Tibial nerve (tissue), 4 donors: ENCODE measurements at places on chromosomes 12 and 14. TPM values are rescaled to one million over a fixed set of nuclear protein-coding genes. Genes with fewer than 3 reads are reported as not detected.

FLVCR2 gene
- total RNA-seq, result 69.9 TPM

BMP4 gene
- total RNA-seq, result 5.1 TPM

MANSC1 gene
- 8.4 TPM for total RNA-seq

- no peaks in the 10 kb centered on the region for H3K36me3 ChIP-seq
- peaks cover 7% of the 10 kb centered on the region for H3K4me1 ChIP-seq
- H3K27ac ChIP-seq, result no peak overlapping the region
- DNase-seq, result no peak
These were observed 30.7 kb downstream of the FOXN3 start for GRCh38 chr14:89386212-89386886.

GRCh38 chr12:32134101-32134888, 27.6 kb downstream of the BICD1 start:
- H3K27ac ChIP-seq, result no peak overlapping the region
- peaks cover 12% of the 10 kb centered on the region for H3K4me1 ChIP-seq
- no peak overlapping the region for H3K4me3 ChIP-seq
- no peaks in the 10 kb centered on the region for H3K36me3 ChIP-seq

DNA sequence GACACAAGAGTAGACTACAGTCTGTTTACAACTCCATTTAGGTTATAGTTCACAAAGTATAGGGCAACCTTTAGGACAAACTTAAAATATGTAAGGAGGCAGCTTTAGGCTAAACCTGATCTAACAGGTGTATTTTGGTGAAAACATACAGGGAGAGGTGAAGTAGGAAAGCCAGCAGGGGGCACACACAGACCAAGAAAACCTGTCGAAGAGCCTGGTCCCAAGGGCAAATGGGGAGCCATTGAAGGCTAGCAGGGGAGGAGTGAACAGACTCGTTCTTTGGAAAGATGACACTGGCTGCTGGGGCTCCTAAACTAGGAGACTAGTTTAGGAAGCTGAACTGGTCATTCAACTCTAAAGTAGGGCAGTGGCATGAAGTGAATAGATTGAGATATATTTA, 138.8 kb upstream of the WSCD2 start:
- DNase-seq, result peak; percentile 12
- H3K4me3 ChIP-seq, result no peak overlapping the region
- no peak overlapping the region for H3K27ac ChIP-seq
- no peaks in the 10 kb centered on the region for H3K36me3 ChIP-seq
- no peaks in the 10 kb centered on the region for H3K4me1 ChIP-seq

DNA sequence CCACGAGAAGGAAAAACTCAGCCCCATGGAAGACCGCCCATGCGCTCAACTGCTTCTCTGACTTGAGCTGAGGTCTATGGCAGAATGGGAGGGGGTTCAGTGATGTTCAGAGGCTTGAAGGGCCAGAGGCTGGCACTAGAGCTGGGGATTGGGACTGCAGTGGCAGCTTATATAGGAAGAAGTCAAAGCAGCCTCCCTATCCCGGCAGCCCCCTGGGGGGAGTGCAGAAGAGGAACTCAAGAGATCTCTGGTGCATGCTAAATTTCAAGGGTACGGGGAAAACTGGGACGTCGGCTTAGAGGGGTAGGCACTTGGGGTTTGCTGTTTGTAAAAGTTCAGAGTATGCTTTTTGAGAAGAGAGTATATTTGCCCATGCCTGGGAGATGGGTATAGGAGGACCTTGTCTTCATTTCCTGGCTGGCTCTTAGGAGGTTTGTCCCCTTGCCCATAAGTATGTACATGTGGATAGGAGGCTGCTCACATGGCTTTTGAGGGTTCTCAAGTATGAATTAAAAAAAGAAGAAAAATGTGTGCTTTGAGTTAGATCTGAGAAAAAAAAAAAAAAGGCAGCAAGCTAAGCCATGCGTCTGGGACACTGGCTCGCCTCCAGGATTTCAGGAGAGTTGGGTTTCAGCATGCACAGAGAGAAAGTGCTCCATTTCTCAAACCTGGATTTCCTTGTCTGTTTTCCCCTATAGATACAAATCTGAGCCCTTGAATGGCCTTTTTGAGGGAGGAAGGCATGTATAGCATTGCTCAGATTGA, 3.2 kb upstream of the MEG3 start:
- no peaks in the 10 kb centered on the region for H3K4me1 ChIP-seq
- H3K27me3 ChIP-seq, result peaks cover 18% of the 10 kb centered on the region
- no peak overlapping the region for H3K27ac ChIP-seq
- no peak overlapping the region for H3K4me3 ChIP-seq
- H3K36me3 ChIP-seq, result no peaks in the 10 kb centered on the region

DNA sequence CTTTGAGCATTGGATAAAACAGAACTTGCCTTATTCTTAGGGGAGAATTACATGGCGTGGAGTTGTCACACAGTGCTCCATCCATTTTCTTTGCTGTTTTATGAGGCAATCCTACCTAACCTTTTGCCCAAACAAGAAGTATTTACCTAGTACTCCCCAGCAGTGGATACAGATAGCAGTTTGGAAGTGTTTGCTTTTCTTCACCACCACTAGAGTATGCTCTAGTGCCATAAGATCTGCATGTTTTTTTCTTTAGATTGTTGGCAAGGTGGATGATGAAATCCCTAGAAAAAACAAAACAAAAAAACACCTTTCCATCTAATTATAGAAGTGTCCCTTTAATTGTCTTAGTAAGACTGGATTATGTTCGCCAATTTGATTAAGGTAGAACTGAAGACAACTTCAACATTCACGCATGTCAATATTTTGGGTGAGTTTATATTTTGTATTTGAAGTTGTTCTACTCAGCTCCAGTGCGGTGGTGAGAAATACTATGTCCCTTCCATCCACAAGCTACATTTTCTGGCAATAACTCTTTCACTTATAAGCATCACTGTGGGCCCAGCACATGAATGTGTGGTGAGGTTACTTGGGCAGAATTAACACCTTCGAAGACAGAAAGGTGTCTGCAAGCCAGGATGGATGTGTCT, 23.6 kb upstream of the TMEM260 start:
- H3K27ac ChIP-seq, result no peak overlapping the region
- no peak for DNase-seq
- no peaks in the 10 kb centered on the region for H3K4me1 ChIP-seq
- no peaks in the 10 kb centered on the region for H3K27me3 ChIP-seq
- H3K4me3 ChIP-seq, result no peak overlapping the region

GRCh38 chr12:42364692-42365091, 38.7 kb downstream of the PPHLN1 start:
- no peak for DNase-seq
- H3K36me3 ChIP-seq, result no peaks in the 10 kb centered on the region
- H3K4me3 ChIP-seq, result no peak overlapping the region

GRCh38 chr12:24111616-24112015, 162.1 kb upstream of the SOX5 start:
- H3K4me1 ChIP-seq, result no peaks in the 10 kb centered on the region
- H3K36me3 ChIP-seq, result no peaks in the 10 kb centered on the region
- no peak overlapping the region for H3K4me3 ChIP-seq
- no peaks in the 10 kb centered on the region for H3K27me3 ChIP-seq
- DNase-seq, result no peak

DNA sequence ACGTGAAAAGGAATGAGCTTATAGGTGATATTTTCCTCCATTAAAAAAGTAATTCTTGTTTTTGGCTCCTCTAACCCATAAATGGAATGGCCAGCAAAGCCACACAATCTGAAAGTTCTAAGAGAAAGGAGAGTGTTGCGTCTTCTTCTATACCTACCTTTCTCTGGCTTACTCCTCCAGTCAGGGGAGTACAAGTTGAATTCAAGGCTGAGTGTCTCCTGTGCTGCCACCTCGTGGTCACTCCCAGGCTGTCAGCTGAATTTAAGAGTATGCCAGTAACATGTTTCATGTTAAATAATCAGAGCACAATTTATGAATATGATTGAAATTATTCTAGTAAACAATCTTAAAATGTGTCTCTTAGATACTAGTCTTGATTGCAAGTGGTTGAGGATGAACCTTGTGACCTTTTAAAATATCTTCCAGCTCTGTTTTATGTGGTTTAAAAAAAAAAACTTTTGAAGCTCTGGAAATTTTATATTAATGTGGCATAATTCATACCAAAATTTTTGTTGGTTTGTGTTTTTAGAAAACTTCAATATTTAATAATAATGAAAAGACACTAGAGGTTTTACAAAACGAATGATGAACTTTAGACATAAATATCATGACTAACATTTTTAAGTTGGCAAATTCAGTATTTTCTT, 31.7 kb downstream of the PTHLH start:
- no peak overlapping the region for H3K27ac ChIP-seq
- H3K4me1 ChIP-seq, result no peaks in the 10 kb centered on the region
- H3K36me3 ChIP-seq, result no peaks in the 10 kb centered on the region
- DNase-seq, result peak; percentile 85
